NCI-H774 (cell line): ENCODE measurements at places on chromosomes 12 and 14.

- DNase-seq = no peak
These were observed 39.3 kb upstream of the CAPRIN2 start for GRCh38 chr12:30794020-30794419.

- no peak for DNase-seq
These were observed 131.8 kb upstream of the CPSF6 start for GRCh38 chr12:69107541-69107940.

- DNase-seq = no peak
These were observed 138.1 kb downstream of the NELL2 start for GRCh38 chr12:44738051-44738450.

GRCh38 chr12:91883811-91884210 is 261.8 kb downstream of the BTG1 start:
- DNase-seq = no peak
